Gastrocnemius medialis (tissue), 4 donors: ENCODE measurements at places on chromosomes 12 and 14.

- H3K4me1 ChIP-seq, result no peaks in the 10 kb centered on the region
- DNase-seq, result no peak
- no peaks in the 10 kb centered on the region for H3K36me3 ChIP-seq
- no peak overlapping the region for H3K27ac ChIP-seq
- H3K4me3 ChIP-seq, result no peak overlapping the region
- H3K27me3 ChIP-seq, result no peaks in the 10 kb centered on the region
Measured at GRCh38 chr12:121378736-121379135, 21.2 kb upstream of the RNF34 start.

DNA sequence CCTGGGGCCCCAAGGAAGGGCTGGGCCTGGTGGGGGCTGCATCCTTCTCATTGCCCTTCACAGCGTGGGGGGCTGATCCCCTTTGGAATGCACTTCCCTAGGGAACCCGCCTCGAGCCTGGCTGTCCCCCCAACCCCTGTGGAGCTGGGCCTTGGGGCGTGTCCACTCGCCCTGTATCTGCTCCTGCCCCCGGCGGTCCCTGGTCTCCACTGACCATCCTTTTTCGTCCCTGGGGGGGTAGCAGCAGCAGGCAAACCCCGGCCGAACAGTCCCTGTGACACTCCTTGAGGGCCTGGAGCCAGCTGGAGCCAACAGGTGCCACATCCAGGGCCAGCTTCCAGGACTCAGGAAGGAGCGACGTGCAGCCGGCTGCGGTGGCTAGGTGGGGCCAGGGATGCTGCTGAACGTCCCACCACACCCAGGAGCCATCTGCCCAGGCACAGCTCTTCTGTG is 9.4 kb upstream of the GPR132 start:
- no peaks in the 10 kb centered on the region for H3K36me3 ChIP-seq
- no peaks in the 10 kb centered on the region for H3K4me1 ChIP-seq
- DNase-seq, result no peak
- peaks cover 22% of the 10 kb centered on the region for H3K27me3 ChIP-seq
- H3K4me3 ChIP-seq, result no peak overlapping the region
- H3K27ac ChIP-seq, result no peak overlapping the region

- no peak overlapping the region for H3K27ac ChIP-seq
- H3K36me3 ChIP-seq, result no peaks in the 10 kb centered on the region
- DNase-seq, result no peak
Measured at GRCh38 chr12:119505001-119505400, 88.6 kb upstream of the TMEM233 start.

- DNase-seq, result no peak
- H3K27me3 ChIP-seq, result no peaks in the 10 kb centered on the region
- no peak overlapping the region for H3K27ac ChIP-seq
- no peaks in the 10 kb centered on the region for H3K4me1 ChIP-seq
- H3K4me3 ChIP-seq, result no peak overlapping the region
- no peaks in the 10 kb centered on the region for H3K36me3 ChIP-seq
Measured at GRCh38 chr12:14782756-14783155, 20.5 kb downstream of the WBP11 start.

- H3K27me3 ChIP-seq, result no peaks in the 10 kb centered on the region
- no peak for DNase-seq
- H3K4me3 ChIP-seq, result no peak overlapping the region
- no peak overlapping the region for H3K27ac ChIP-seq
Measured at GRCh38 chr14:94421316-94421715, 31.3 kb downstream of the SERPINA11 start.

GRCh38 chr12:62258941-62259630 is 1.1 kb upstream of the USP15 start:
- DNase-seq, result no peak
- peak overlapping the region; percentile 92 for H3K27ac ChIP-seq
- H3K36me3 ChIP-seq, result no peaks in the 10 kb centered on the region
- H3K4me3 ChIP-seq, result peak overlapping the region; percentile 78
- no peaks in the 10 kb centered on the region for H3K27me3 ChIP-seq

GRCh38 chr12:68673788-68674187 is 13.0 kb upstream of the NUP107 start:
- no peak for DNase-seq
- H3K4me1 ChIP-seq, result no peaks in the 10 kb centered on the region
- H3K36me3 ChIP-seq, result no peaks in the 10 kb centered on the region
- no peaks in the 10 kb centered on the region for H3K27me3 ChIP-seq
- no peak overlapping the region for H3K4me3 ChIP-seq
